ENCODE measurements at places on chromosomes 12 and 14.
A peak's percentile ranks its signal among the peaks of the same experiment; 100 is the strongest.

GRCh38 chr12:108907839-108908351 is 28.0 kb downstream of the DAO start:
- DNase-seq: peak; percentile 71

GRCh38 chr12:106094304-106094703 is 44.5 kb downstream of the NUAK1 start:
- no peak for DNase-seq

DNA sequence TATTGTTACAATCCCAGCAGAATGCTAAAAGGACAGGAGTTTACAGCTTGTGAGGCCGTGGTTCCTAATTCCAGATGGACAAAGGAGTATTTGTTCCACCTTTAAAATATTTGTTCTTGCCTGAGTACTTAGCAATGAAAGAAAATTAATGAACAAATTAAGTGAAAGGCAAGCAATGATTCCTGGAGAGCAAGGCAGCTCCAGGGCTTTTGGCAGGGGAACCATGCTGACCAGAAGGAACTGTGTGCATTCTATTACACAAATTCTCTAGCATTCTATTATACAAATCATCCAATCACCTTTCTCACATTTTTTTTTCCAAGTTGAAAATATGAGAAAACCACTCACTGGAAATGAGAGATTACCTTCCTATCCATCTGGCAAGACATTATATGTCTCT is 1.8 kb upstream of the BMAL2 start:
- DNase-seq: no peak

DNA sequence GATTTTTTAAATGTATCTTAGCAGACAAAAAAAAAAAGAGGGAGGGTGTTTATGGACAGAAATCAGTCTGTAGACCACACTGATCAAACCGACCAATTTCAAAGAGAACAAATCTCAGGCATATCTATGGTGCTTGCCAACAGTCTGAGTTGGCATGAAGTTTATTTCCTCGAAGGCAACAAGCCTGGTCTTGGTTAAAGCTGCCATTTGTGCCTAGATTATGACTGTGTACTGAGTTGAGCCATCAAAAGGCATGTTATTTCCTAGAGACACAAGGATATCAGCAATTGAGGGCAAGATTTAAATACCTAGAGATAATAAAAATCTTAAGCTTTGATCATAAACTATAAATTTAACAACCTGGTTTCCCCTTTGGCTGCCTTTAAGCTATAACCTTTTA is 119.2 kb downstream of the SLC2A13 start:
- no peak for DNase-seq

- DNase-seq: no peak
Measured at GRCh38 chr12:54196396-54196795, 7.6 kb upstream of the SMUG1 start.

GRCh38 chr14:90697132-90697531 is 119.1 kb downstream of the TTC7B start:
- DNase-seq: peak; percentile 41

DNA sequence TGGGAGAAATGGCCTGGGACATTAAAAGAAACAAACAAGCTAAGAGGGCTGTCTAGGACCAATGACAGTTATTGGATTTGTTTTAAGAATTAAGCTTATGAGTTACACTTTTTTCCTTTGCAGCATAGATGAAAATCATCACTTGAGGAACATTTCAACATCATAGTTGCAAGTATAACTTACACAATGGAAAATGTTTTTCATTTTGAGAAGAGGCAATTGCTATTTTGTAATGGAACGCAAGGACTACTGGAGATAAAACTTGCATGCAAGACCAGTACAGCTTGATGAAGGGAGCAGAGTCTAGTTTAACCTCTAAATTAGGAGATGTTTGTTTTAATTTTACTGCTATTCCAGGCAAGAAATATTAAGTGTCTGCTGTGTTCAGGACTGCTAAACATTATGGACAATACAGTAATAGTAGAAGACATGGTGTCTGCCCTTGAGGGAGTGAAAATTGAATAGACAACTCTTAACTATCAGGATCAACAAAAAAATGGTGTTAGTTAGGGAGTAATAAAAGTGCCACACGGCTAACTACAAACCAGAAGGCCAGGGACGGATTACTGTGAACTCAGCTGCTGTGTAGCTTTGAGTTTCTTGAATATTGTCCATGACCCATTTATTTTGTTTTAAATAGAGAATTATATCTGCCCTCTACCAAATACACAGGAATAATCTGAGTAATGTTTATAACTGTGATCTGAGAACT is 374.5 kb downstream of the RAD51B start:
- no peak for DNase-seq

DNA sequence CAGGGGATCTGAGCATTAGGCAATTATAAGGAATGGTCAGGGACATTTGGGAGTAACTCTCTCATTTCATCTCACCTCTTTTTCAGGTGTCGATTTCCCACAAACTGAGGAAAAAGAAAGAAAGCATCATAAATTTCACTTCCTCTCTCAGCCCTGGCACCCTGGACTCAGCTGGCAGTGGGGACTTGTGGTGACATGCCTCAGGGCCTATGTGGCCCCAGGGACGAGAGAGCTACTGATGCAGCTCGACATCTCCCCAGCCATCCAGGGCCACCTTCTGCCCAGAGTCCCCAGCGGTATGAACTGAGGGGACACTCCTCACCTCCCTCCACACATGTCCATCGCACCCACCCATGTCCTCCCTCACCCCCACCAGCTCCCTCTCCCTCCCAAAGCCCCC is 11.7 kb downstream of the TNFRSF1A start:
- no peak for DNase-seq

GRCh38 chr12:46556819-46557524 is 184.4 kb upstream of the SLC38A2 start:
- DNase-seq: no peak

DNA sequence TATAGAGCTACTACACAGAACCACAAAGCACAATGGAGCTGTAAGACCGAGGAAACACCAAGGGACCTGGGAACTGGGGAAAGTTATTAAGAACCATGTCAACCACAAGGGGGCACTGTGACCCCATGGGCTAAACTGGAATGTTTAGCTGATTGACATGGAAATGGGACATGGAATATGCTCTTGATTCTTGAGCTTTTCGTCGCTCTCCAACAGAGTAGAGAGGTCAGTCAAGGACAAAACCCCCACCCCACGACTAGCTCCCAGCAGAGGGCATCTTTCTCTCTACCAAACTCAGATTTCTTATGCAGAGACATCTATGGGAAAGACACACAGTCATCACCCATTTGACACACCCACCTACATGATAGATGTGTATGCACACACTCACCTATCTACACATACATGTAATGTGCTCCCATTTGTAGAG is 10.1 kb downstream of the NDRG2 start:
- peak; percentile 98 for DNase-seq

- DNase-seq: no peak
Measured at GRCh38 chr14:57865066-57865402, 858 bp downstream of the SLC35F4 start.

DNA sequence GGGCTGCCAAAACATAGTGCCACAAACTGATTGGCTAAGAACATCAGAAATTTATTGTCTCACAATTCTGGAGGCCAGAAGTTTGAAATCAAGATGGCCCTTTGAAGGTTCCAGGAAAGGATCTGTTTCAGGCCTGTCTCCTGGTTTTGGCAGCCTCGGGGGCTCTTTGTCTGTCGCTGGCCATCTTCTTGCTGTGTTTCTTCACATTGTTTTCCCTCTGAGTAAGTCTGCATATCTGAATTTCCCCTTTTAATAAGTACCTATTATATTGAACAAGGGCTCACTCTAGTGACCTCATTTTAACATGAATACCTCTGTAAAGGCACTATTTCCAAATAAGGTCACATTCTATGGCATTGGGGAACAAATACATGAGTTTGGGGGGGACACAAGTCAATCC is 467.1 kb upstream of the MGAT4C start:
- no peak for DNase-seq

GRCh38 chr12:9334964-9335363 is 126.8 kb upstream of the PZP start:
- no peak for DNase-seq

DNA sequence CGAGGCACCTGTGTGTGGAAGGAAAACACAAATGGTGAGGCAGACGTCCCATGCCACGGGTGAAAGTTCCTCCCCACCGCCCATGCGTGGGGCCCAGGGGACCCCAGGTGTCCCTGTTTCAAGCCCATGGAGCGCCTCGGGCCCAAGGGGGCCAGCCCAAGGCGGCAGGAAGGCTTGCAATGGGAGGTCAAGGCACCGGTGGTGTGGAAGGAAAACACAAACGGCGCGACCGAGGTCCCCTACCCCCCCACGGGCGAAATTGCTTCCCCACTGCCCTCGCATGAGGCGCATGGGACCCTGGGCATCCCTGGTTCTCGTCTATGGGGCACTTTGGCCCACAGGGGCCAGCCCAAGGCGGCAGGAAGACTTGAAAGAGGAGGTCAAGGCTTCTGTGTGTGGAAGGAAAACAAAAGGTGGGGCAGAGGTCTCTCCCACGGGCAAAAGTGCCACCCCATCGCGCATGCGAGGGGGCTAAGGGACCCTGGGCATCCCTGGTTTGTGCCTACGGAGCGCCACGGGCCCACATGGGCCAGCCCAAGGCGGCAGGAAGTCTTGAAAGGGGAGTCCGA is 379.4 kb downstream of the ALG10 start:
- DNase-seq: no peak

GRCh38 chr12:114975640-114976310 is 291.8 kb upstream of the TBX3 start:
- DNase-seq: no peak

GRCh38 chr12:14774074-14774905 is 29.0 kb downstream of the WBP11 start:
- DNase-seq: peak; percentile 98

GRCh38 chr14:20494935-20495766 is 10.2 kb upstream of the RNASE10 start:
- no peak for DNase-seq

DNA sequence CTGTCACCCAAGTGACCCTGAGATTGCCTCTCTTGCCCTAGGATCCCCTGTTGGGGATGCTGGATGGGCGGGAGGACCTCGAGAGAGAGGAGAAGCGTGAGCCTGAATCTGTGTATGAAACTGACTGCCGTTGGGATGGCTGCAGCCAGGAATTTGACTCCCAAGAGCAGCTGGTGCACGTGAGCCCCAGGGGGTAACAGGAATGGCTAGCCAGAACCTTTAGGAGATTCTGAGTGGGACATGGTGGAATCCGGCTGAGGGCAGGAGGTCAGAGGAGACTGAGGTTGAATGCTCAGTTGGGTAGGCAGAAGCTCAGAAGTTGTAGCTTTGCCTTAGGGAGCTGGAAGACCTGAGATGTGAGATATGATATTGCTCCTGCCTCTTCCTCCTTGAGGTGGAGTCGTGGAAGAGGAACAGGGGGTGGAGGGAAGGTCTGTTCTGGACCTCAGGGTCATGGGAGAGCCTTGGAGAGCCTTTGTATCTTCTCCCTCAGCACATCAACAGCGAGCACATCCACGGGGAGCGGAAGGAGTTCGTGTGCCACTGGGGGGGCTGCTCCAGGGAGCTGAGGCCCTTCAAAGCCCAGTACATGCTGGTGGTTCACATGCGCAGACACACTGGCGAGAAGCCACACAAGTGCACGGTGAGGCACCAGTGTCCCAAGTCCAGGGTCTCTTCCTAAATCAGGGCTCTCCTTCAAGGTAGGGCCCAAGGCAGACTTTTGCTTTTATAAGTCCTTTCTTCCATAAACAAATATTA is 6.3 kb downstream of the GLI1 start:
- DNase-seq: no peak

GRCh38 chr14:74917178-74917543 is 5.9 kb downstream of the RPS6KL1 start:
- DNase-seq: no peak

- no peak for DNase-seq
Measured at GRCh38 chr12:131011165-131012079, 57.7 kb downstream of the ADGRD1 start.

- no peak for DNase-seq
Measured at GRCh38 chr14:103545915-103546651, 16.4 kb downstream of the BAG5 start.

GRCh38 chr12:47672068-47672467 is 33.8 kb downstream of the RPAP3 start:
- no peak for DNase-seq

DNA sequence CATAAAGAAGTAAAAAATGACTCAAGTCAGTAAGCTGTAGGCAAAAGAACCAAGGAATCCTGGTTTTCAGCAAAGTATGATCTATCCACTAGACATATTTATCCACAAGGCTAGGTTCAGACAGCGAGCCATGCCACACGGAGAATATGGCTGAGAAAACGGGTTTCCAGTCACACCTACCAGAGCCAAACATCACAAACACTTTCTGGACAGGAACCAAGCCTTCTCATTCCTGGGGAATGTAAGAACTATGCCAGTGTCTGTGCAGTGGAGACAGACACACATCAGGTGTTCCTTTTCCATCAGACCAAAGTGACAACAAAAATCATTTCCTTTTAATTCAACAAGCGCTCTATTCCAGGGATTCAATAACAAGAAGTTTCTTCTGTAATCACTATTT is 41.1 kb downstream of the AREL1 start:
- no peak for DNase-seq

- no peak for DNase-seq
Measured at GRCh38 chr14:43308421-43309110, 1198.5 kb downstream of the FSCB start.

DNA sequence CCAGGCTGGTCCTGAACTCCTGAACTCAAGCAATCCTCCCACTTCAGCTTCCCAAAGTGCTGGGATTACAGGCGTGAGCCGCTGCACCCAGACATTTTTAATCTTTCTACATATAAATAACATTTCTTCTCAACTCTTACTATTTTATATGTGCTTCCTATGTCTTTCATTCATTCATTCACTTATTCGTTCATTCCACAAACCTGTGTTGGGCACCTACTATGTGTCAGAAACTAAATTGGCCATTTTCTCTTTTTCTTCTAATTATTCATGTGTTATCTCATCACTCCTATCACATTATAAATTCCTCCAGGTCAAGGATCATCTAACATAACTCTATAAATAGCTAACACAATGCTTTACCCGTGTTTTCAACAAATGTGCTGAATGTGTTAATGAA is 23.7 kb downstream of the FOXA1 start:
- DNase-seq: no peak
